ENCODE measurements at places on chromosomes 1 and 21.

DNA sequence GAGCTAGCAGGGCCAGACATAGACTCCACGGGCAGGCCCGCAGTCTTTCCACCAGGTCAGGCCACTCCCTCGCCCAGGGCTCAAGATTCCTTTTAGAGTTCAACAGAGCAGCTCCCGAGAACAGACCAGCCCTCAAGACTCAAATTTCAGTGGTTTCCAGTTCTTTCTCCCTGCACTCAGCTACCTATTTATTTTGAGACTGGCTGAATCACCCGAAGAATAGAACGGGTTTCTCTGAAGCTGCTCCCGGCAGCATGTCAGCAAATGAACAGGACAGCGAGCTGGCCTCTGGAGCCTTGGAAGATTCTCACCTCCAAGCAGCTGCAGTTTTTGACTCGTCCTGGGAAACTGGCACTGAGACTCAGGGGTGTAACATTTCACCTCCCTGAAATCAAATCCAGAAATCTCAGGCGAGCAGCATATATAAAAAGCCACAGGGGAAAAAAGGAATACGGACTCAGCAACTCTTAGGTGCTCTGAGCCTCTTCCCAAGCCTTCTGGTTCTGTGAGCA, 177.9 kb downstream of the CLIC6 start:
- no peak for DNase-seq

- DNase-seq: no peak
Observed at GRCh38 chr1:22383526-22384294, 67.9 kb upstream of the ZBTB40 start.

GRCh38 chr1:209926045-209926444, 12.0 kb upstream of the SYT14 start:
- DNase-seq: no peak

GRCh38 chr1:68558321-68559026, 61.6 kb upstream of the DEPDC1 start:
- DNase-seq: no peak

DNA sequence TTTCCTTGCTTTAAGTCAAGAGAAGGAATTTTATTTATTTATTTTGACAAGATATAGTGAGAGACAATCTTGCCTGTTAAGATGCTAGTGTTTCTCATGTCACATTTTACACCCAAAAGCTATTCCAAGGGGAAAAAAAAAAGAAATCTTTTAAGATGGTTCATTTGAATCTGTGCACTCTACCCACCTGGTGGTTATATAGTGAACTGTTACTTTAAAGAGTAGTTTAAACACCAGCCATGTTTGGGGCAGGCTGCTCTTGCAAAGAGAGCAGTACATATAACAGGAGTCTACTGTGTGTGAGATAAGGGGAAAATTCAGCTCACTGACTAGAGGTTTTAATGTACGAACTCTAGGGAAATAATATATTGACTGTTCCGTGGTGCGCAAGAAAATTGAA, 3.3 kb upstream of the ELAVL4 start:
- DNase-seq: no peak

GRCh38 chr1:167059045-167059808, 30.9 kb downstream of the GPA33 start:
- peak; percentile 52 for DNase-seq

DNA sequence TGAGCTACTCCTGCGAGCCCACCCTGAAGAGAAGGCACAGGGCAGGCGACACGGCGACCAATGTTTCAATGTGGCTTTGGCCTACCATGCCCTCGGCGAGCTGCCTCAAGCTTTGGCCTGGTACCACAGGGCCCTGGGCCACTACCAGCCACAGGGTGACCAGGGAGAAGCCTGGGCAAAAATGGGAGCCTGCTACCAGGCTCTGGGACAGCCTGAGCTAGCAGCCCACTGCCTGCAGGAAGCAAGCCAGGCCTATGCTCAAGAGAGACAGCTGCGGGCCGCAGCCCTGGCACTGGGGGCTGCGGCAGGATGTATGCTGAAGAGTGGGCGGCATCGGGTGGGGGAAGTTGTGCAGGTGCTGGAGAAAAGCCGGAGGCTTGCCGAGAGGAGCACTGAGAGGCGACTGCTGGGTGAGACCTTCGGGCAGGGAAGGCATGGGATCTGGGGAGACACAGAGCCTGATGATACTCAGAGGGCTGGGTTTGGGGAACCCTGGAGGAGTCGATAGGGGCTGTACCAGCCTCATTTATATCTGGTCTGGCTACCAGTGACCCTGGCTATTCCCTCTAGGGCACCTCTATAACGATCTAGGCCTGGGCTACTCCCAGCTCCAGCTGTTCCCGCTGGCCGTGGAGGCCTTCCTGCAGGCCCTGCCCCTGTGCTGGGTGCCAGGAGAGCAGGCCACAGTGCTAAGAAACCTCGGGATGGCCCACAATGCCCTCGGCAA, 2.3 kb downstream of the TTC24 start:
- peak; percentile 29 for DNase-seq

DNA sequence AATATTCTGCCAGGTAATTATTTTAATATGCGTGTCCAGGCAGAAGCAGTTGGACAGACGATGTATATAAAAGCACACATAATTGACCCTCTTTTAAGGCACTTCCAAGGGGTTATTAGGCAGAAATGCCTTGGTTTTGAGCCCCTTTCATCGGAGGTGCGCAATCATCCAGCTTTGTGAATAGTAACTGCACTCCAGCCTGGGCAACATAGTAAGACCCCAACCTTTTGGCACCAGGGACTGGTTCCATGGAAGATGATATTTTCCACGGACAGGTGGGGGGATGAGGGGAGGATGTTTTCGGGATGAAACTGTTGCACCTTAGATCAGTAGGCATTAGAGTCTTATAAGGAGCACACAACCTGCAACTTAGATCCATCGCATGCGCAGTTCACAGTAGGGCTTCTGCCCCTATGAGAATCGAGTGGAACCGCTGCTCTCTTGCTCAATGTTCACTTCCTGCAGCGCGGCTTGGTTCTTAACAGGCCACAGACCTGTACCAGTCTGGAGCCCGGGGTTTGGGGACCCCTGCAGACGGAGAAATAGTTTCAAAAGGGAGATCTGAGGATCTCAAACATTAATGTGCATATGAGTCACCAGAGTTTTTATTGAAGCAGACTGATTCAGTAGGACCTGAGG, 1.8 kb upstream of the MCOLN2 start:
- peak; percentile 45 for DNase-seq

GRCh38 chr1:14296795-14297194, 301.7 kb upstream of the KAZN start:
- no peak for DNase-seq

DNA sequence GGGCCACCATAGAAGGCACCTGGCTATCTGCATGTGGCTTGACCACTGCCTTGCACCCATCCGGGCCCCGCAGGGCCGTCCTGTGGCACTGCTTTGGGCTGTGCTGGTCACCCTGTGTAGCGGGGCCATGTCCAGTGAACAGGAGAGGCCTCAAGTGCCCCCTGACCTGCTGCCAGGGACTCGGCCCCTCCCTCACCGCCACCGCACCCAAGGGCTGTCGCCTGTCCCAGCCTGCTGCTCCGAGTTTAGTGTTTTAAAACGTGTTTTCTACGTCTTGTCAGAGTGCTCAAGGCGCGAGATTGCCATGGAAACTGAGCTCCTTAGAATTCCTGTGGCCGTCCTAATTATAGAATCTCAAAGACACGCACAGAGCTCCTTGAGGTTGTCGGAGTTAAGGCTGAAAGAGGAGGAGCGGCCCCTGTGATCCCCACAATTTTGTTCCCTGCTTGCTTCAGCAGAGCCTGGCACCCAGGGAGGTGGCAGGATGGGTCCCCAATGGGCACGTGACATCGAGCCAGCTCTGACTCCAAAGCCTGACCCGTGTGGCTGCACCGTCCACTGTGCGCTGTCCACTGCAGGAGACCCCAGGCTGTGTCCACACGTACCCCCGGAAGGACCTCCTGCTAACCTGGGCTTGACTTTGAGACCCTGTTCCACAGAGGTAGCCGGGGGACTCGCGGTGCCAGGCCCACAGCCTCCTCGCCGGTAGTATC, 66.2 kb downstream of the FAAP20 start:
- DNase-seq: no peak

- no peak for DNase-seq
Observed at GRCh38 chr1:231596337-231596791, 30.2 kb upstream of the DISC1 start.

DNA sequence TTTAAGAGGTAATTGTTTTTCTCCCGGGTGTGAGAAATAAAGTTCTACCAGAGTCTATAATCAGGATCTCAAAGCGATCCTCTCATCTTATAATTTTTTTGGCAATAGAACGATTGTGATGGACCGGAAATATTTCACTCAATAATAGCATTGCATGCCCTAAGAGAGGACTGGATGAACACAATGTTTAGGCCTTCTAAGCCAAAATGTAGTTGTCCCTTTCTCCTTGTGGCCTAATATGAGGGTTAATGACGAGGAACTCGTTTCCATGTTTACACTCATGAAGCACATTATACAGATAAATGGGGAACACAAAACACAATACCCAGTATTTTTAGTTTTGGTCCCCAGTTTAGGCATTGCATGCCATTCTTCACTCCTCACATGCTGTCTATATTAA, 5.9 kb downstream of the TBX15 start:
- DNase-seq: no peak

DNA sequence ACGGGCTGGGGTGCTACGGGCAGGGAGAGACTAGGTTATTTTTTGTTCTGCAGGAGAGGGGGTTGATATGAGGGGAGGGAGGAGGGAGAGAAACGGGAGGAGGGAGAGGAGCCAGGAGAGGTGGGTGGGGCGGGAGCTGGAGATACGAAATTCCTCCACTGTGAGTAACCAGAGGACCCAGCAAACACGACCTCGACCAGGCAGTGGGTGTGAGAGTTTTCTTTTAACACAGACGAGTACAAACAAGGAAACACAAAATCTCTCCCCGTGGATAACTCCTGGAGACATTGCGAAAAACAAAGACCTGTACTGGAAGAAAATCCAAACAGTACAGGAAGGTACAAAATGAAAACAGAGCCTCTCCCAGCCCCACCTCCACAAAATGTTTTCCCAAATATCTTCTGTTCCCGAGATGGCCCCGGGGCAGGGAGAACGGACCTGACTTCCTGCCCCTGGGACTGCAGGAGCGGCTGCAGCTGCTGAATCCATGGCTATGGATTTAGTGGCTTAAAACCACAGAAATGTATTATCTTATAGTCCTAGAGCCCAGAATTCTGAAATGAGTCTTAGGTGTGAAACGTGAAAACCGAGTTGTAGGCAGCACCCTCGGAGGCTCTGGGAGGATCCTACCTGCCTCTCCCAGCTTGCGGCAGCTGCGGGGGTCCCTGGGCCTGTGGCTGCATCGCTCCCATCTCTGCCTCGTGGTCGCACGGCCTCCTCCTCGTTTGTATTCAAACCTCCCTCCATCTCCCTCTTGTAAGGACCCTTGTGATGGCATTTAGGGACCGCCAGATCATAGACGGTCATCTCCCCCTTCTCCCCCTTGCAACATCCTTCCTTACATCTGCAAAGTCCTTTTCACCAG, 82.2 kb downstream of the RIPK4 start:
- DNase-seq: no peak

GRCh38 chr1:27132147-27132546, 22.8 kb downstream of the SLC9A1 start:
- DNase-seq: no peak

All from stimulated activated CD8-positive, alpha-beta memory T cell treated with anti-CD3 and anti-CD28 coated beads, Interleukin-2, amount 100 ng/mL, for 1 hour (primary cell).